ENCODE measurements at places on chromosomes 6 and 20.
A peak's percentile ranks its signal among the peaks of the same experiment; 100 is the strongest.

GRCh38 chr6:156599978-156600590, 177.1 kb upstream of the ARID1B start:
- DNase-seq, result peak; percentile 59

DNA sequence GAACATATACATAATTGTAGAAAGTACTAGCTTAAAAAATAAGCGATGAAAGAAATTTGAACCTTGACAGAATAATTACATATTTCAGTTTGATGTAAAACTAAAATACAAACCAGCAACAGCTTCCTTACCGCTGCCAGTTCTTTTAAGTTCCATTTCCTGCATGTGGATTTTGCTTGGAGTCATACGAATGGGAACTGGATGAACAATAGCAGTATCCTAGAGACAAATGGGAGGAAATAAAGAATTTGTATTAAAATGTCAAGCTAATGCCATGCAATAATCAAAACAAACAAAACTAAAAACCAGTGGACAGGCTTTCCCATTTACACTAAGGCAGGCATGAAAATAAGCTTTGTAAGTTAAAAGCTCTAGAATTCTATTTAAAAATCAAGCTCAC, 67.1 kb downstream of the REPS1 start:
- no peak for DNase-seq

DNA sequence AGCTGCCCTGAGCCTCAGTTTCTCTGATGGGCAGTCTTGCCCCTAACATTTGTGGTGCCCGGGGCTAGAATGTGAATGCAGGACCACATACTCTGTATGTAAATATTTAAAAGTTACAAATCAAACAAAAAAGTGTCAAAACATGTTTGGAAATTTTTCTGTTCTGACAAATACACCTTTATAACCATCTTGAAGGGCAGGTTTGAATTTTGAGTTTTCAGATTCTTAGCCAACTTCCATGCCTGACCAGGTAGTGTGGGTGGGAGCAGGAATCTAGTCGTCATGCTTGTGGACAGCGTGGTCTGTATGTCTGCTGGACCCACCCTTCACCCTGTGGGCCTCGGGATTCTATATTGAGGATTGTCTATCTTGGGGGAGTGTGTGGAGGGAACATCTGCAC, 325.1 kb downstream of the SOX4 start:
- DNase-seq, result no peak

GRCh38 chr6:140437619-140438345, 1063.3 kb upstream of the CITED2 start:
- DNase-seq, result peak; percentile 25

GRCh38 chr6:4372866-4373265, 237.5 kb upstream of the ECI2 start:
- DNase-seq, result no peak

DNA sequence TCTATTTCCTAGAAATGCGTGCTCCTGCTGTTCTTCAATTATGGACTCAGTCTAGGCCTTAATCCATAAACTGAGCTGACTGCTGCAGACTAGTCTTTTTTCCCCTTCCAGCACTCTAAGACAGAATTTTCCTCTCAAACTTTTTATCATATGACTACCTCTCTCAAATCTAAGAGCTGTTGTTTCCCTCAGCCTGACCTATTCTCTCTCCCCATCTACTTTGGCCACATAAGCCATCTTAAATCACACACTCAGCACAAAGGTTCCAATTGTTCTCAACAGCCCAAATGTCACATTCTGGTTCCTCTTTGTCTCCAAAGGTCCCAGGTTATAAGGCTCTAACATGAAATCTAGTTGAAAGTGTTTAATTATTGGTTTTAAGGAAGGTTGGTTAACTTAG, 85.2 kb downstream of the PRSS35 start:
- no peak for DNase-seq

GRCh38 chr20:3658019-3658715, 5.0 kb downstream of the GFRA4 start:
- no peak for DNase-seq

DNA sequence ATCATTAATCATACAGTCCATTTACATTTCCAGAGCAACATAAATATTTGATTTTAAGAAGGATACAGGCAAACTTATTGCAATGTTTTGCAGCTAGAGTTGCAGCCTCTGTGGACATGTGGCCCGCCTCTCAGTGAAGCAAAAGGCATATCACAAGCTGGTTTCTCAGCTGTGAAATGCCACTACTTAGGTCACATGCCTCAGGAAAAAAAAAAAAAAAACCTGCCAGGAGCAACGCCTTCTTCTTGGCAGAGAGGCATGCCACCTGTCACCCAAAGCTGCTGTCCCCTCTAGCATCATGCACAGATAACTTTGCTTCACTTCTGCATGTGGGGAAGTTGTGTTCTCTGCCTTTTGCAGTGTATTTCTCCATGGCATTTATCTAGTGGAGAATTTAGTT, 18.5 kb downstream of the GRM1 start:
- DNase-seq, result peak; percentile 68

DNA sequence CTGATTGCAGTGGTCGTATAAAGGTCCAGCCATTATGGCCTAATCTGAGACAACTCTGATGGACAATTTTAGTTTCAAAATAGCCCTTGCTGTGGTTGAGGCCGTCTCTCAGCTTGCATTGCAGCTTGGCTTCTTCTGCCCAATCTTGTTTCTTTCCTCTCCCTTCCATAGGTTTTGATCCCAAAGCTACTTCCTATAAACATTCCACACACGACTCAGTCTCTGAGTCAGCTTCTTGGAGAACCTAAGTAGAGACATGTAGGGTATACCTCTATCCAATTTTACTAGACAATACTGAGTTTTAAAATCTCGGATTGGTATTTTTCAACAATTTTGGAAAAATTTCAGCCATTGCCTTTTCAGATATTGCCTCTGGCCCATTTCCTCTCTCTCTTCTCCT, 13.4 kb downstream of the IYD start:
- DNase-seq, result no peak

- no peak for DNase-seq
These were observed 57.0 kb downstream of the ADNP start for GRCh38 chr20:50874111-50874757.

- DNase-seq, result no peak
These were observed 325.2 kb upstream of the NT5E start for GRCh38 chr6:85124472-85125354.

- no peak for DNase-seq
These were observed 147.0 kb downstream of the DTNBP1 start for GRCh38 chr6:15515660-15516375.

DNA sequence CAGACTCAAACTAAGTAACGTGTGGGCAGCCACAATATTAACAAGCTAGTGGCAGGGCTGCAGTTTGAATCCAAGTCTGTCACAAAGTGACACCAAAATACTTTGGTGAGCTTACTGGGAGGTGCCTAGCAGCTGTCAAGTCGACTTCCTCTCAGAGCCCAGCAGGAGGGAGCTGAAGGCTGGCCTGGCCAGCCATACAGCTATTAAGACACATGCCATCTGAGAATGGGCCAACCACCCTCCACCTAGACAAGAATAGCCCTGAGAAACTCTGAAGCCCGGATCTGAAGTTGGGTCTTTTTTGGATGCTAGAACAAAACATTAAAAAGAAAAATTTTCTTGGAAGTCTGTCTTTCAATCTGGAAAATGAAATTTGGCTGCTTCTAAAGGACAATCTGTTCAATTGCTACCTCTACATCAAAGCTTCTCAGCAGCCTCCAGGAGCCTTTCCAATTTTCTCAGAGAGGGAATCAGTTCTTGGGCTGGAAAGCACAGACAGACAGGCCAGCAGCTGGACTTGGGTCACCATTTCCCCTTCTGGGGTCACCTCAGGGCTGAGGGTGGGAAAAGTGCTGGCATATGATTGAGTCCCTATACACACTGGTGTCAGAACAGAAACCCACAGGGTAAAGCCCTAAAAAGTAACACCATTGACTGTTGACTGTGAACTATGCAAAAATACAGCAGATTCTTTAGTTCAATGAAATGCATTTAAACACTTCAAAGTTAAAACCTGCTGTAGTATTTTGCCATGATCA, 42.9 kb downstream of the UQCC1 start:
- DNase-seq, result peak; percentile 74

GRCh38 chr6:110509617-110510241, 33.3 kb upstream of the SLC22A16 start:
- no peak for DNase-seq

GRCh38 chr20:38373231-38373867, 27.1 kb downstream of the LBP start:
- DNase-seq, result no peak

DNA sequence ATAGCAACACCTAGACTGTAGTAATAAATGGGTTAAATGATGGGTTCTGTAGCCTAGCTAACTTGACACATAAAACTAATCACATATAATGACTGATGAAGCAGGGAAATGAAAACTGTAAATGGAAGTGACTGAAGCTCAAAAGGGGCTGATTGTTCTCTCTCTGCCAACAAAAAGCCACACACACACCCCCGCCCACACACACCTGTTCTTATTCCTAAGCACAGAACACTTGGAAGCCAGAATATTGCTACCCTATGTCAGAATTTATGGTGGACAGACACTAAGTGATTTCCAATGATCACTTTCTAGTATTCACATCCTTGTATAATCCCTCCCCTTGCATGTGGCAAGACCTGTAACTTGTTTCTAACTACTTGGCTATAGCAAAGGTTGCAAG, 603.5 kb downstream of the UTRN start:
- no peak for DNase-seq

GRCh38 chr6:55694148-55694547, 115.2 kb upstream of the HMGCLL1 start:
- DNase-seq, result peak; percentile 87

DNA sequence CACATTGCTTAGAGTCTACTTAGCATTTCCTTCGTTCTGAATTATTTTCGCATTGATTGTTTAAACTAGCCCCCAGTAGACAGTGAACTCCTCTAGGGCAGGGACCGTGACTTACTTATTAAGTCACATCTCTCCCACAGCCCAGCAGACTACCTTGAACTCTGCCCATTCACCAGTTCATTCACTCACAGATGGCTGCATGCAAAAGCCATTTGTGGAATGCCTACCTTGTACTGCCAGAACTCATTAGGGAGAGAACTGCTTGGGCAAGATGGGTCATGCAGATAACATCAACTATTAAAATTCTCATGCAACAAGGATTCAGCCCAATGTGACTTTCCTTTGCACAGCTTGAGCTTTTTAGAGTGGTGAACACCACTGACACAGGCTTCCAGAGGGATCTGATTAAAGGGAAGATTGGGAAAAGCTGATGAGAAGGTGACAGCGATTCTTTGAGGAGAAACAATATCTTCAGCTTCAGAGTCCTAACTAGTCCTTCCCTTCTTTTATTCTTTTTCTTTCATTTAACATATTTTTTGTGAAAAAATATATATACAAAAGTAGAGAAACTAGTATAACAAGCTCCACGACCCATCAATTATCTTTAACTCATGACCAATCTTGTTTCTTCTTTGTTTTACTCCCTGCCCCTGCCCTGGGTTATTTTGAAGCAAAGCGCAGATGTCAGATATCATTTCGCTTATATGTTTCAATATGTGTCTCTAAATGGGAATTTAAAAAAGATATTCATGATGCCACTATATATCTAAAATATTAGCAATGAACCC, 273.9 kb downstream of the CDC5L start:
- DNase-seq, result no peak

- peak; percentile 67 for DNase-seq
These were observed at the start of gene SRSF12 for GRCh38 chr6:89117211-89118108. TSS of gene SRSF12 (minus strand) at chr6:89118071. CDS start at chr6:89117887, 184 bp downstream.

DNA sequence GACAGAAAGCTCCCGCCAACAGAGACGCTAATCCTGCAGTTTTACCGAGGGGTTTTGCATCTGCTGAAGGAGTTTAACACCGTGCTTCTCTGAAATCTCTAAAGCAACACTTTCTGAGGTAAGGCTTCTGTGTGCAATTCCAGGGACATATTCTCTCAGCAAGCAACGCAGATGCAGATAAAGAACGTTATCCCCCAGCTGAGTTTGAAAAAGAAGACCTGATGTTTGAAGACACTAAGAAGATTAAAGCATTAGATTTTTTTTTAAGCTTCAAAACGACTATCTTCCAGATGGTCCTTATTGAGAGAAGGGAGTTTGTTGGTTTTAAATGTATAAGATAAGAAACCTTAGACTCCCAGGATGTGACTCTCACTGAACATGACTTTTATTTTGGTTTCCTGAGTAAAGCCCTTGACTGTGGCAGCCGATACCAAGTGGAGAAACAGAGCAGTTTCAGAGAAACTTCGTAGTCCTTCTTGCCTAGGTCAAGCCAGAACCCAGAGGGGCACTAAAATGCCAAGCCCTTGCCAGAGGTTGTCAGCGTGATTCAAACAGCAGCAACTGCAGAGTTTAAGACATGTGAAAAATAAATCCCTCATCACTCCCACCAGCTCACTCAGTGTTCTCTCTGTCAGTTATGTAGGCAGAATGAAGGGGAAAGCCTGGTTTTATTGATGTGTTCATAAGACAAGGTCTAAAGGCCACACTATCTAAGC, 353.3 kb upstream of the CNR1 start:
- no peak for DNase-seq

DNA sequence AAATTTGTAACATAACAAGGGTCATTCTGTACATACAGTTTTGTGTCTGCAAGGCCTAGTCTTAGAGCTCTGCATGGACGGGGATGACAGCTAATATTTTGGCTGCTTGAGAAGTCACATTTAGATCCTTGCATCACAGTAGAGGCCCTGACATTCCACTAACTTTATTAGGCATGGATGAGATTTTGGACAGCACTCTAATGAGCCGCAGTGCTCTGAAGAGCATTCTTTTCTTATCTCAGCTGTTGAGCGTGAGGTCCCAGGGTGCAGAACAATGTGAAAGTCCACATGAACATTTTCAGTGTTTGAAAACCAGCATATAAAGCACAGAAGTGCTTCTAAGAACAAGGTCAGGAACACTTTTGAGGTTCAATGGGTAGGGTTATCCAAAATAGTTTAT, 58.9 kb downstream of the IPCEF1 start:
- DNase-seq, result peak; percentile 53

- DNase-seq, result no peak
These were observed 220.8 kb downstream of the ERMARD start for GRCh38 chr6:169972101-169972651.

DNA sequence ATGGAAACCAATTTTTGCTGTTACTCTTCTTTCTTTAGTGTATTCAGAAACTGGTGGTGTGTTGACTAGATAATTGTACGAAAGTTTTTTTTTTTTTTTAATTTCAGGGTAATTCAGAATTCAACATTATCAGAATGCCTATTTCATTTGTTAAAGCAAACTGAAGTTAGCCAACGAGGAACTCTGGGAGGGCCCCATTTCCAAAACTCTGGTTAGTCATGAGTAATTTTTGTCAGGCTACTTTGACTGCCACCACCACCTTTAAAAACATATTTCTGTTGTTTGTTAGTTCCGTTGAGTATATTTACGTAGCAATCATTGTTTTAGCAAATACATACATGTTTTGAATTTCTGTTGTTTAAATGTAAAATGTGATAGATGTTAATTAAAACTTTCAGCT, 763 bp downstream of the ZKSCAN8 start:
- DNase-seq, result no peak
